AG04450 (cell line): ENCODE measurements at places on chromosomes 2 and 18. TPM values are rescaled to one million over a fixed set of nuclear protein-coding genes. Genes with fewer than 3 reads are reported as not detected.

The C2orf80 gene
- polyA plus RNA-seq = not detected in 2 replicates

The HTR2B gene
- polyA plus RNA-seq = 1.2 TPM in 2 replicates

The IDH1 gene
- 111 and 148 TPM in 2 replicates for polyA plus RNA-seq

The FAM237A gene
- not detected in 2 replicates for polyA plus RNA-seq

The HOXD3 gene
- not detected in 2 replicates for polyA plus RNA-seq

The PARD3B gene
- polyA plus RNA-seq = 8.5 and 9.2 TPM in 2 replicates

The LINC00305 gene
- polyA plus RNA-seq = not detected in 2 replicates

The CTLA4 gene
- not detected in 2 replicates for polyA plus RNA-seq

The C1QL2 gene
- not detected in 2 replicates for polyA plus RNA-seq

The ACMSD gene
- not detected in 2 replicates for polyA plus RNA-seq

The FBXO41 gene
- 2.5 and 2.7 TPM in 2 replicates for polyA plus RNA-seq

The TTC21B gene
- polyA plus RNA-seq = 11.1 and 12.1 TPM in 2 replicates

The FOXD4L1 gene
- polyA plus RNA-seq = 0.02 TPM in 1 of 2 replicates, not detected in the other

The VWA3B gene
- not detected in 2 replicates for polyA plus RNA-seq

The SKOR2 gene
- polyA plus RNA-seq = not detected in 2 replicates

The PTPN18 gene
- polyA plus RNA-seq = 10.1 and 11.6 TPM in 2 replicates

The GPR35 gene
- 0.05 and 0.06 TPM in 2 replicates for polyA plus RNA-seq

The CHN1 gene
- polyA plus RNA-seq = 207 and 258 TPM in 2 replicates

The CAVIN2 gene
- 22.0 and 26.1 TPM in 2 replicates for polyA plus RNA-seq

DNA sequence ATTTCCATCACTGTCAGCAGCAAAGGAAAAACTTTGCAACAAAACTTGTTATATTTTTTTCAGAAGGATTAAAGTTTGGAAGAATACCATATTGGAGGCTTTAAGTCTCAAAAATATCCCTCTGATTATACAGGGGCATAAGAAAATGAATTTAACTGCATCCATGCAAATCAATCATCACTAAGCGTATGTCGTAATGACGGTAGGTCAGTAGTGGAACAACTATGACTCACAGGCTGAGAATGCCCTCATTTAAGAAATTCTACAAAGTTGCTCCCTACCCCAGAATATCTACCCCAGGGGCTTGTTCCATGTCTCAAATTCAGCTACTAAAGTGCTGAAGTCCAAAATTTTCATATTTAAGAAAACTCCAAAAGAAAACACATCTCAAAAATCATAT is 12.5 kb upstream of the NAB1 start:
- no peak for DNase-seq

GRCh38 chr2:53508667-53509066 is 258.9 kb upstream of the CHAC2 start:
- DNase-seq = no peak

GRCh38 chr18:62282188-62282629 is 42.9 kb upstream of the TNFRSF11A start:
- peak; percentile 41 for DNase-seq

GRCh38 chr2:101879466-101879865 is 112.3 kb upstream of the IL1R2 start:
- no peak for DNase-seq

GRCh38 chr2:153477636-153478288 is 800 bp downstream of the RPRM start:
- DNase-seq = no peak

- no peak for DNase-seq
Measured at GRCh38 chr2:1784986-1785617, 40.8 kb upstream of the PXDN start.

GRCh38 chr18:70559446-70559845 is 270.6 kb downstream of the SOCS6 start:
- no peak for DNase-seq

- DNase-seq = no peak
Measured at GRCh38 chr2:241445426-241445825, 63.0 kb downstream of the STK25 start.

GRCh38 chr18:11909591-11910026 is 1.5 kb upstream of the MPPE1 start:
- DNase-seq = no peak

- no peak for DNase-seq
Measured at GRCh38 chr2:148209603-148210002, 188.7 kb downstream of the MBD5 start.

DNA sequence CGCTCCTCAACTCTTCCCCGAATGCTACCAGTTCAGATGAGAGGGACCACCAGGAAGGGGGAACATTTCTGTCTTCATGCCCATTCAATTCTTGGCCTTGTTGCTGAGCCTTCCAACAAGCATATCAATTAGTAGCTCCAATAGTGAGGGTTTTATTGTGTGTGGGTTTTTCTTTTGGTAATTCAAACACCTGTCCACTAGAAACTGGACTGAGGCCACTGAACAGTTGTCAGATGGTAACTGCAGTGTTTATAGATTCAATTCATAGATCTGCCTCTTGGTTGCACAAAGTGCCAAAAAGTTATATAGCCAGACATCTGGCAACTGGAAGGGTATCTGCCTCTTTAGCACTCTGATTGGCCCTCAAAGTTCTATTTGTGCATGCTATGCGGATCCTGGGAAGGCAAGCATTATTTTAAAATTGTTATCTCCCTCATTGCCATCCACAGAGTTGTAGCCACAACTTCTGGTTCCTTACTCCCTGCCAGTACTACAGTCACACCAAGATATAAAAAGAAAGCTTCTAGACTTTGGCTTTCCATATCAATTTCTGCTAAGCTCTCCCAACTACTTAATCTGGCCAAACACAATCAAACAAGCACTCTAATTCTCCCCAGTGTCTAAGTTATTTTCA is 83.3 kb upstream of the ZNF521 start:
- DNase-seq = no peak

- DNase-seq = no peak
Measured at GRCh38 chr18:8703092-8703709, 2.2 kb upstream of the MTCL1 start.

DNA sequence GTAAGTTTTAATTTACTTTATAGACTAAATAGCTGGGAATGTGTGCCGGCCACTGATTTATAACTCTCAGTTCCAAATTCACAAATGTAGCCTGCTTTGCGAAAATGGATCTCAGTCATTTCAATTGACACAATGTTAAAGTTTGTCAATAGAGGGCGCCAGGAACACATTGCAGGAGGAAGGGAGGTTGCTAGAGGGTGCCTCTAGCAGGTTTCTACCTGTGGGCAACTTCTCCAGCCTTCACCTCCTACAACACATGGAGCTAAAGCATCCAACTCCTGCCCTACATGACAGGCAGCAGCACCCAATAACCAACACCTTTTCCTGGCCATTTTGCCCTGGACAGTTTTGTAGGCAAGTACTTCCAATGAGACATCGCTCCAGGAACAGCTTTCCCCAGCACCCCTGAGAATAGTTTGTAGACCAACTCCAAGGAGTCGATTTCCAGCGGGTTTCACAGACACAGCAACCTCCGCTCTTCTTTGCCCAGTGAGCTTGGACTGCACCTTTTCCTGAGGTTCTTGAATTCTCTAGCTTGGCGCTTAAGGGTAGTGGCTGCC is 784.8 kb upstream of the CDH2 start:
- peak; percentile 1 for DNase-seq

DNA sequence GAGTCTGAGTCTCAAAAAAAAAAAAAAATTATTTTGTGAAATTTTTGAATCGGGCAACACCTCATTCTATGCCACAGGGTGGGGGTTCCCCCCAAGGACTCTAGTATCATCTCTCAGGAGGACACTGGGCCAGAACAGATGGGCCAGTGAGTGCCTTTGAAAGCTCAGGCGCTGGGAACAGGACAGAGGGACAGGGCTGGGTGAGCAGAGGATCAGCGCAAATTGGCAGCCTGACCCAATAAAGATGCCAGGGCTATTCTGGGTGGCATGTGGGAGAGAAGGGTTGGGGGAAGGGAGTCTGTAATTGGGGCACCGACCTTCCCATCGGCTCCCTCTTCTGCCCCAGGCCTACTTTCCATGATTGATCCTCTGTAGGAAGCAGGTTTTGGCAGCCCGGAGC is 44.0 kb downstream of the KIF3C start:
- no peak for DNase-seq

DNA sequence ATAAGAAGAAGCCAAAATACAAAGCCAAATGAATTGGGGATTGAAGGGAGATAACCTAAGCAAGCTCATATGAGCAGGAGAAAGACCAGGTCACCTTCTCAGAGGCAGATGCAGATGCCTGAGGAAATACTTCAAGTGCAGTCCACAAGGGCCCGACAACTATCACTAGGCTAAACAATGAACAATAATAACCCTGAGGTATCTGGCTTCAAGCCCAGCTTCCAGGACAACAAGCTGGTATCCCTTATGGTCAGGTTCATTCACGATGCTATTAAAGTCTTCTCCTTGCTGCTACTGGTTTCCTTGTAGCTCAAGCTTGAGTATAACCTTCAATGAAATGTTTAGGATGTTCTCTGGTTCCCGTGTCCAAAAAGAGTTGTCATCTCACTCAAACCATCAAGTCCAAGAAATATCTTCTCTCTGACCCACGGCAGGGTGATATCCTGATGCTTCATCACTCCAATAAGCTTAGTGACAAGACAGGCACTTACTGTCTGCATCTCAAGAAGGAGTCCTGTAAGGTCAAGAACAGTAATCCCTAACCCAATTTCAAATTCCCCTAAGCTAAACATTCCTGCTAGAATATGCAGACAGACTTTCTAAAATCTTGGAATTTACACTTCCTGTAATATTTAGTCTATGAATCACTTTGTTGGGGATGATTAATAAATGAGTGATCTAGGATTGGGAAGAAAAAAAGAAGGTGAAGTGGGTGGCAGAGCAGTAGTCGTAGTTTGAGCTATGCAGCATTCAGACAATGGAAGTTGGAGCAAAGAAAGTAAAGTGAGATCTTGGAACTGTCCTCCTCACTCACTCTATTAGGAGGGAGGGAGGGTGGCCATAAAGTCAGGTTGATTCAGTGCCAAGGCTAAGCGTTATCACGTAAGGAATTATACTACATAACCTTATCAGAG is 33.1 kb downstream of the CHN1 start:
- DNase-seq = peak; percentile 10

GRCh38 chr2:176001281-176001915 is 669 bp downstream of the LNPK start:
- DNase-seq = no peak

DNA sequence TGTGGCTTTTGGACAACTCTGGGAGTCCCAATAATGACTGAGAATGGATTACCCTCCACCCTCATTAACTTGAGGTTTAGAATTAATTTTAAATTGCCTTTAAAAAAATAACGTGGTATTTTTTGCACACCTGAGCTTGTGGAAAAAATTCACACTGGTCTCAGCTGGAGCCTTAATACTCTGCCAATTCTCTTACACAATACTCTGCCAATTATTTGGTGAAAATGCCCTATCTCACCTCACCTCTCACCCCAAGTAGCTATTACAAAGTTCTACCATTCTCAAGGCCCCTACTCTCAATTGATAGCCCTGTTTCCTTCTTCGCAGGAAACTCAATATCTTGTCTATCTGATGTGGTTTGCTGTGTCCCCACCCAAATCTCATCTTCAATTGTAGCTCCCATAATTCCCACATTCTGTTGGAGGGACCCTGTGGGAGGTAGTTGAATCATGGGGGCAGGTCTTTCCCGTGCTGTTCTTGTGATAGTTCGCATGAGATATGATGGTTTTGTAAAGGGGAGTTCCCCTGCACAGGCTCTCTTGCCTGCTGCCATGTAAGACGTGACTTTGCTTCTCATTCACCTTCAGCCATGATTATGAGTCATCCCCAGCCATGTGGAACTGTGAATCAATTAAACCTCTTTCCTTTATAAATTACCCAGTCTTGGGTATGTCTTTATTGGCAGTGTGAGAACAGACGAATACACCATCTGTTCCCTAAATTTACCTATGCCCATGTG is 27.4 kb upstream of the C2orf69 start:
- DNase-seq = no peak

- no peak for DNase-seq
Measured at GRCh38 chr2:70440621-70441020, 113.0 kb downstream of the TGFA start.

DNA sequence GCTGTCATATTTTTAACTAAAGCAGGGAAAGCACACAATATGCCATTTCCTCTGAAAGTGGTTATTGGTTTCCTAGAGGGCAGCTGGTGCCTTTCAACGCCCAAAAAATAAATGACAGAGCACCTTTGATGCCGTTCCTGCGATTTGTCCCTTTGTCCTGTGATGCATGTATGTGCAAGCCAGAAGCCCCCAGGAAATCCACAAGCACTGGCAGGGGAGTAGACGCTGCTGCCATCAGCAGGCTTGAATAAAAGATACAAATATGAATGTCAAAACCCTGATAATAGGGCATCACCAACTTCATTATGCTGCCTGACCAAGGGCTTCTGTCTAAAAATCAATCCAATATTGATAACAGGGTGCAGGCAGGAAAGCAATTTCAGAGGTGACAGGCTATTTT is 246.1 kb downstream of the FBXO15 start:
- no peak for DNase-seq

GRCh38 chr2:174327021-174327840 is 7.5 kb upstream of the SP9 start:
- no peak for DNase-seq

- no peak for DNase-seq
Measured at GRCh38 chr18:58396144-58396543, 232.7 kb downstream of the ALPK2 start.

DNA sequence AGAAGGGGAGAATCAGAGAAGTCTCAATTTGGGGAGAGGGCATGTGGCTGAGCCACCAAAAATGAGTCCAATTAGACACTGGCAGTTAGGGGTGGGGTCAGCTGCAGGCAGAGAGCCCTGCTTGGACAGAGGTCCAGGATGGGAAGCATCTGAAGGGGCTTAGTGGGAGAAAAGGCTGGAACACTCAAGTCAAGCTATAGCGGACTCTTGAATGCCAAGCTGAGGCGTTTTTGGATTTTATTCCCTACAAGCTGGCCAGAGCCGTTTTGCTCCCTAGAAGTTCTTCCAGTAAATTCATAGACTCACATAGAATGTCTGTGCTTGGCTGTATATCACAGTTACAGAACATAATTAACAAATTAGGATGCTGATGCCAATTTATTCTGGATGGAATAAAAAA is 172.8 kb downstream of the ACOXL start:
- no peak for DNase-seq

GRCh38 chr2:198102856-198103255 is 298.5 kb downstream of the PLCL1 start:
- DNase-seq = no peak

DNA sequence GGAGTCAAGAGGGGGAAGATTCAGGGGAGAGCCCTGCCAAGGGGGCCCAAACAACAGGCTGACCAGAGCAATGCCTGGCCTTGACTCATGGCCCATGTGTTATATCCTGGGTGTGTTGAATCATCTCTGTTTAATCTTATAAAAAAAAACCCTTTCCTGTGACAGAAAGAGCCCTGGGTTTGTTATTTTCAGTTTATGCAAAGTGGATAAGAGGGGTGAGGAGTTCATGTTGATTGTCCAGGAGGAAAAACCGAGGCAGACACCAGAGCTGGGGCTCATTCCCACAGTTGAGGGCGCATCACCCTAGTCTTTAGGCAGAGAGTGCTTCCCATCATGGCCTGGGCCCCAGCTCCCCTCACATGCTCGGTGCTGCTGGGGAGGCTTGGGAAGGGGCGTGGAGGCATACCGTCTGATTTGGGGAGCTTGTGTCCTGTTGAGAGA is 30.9 kb upstream of the IL37 start:
- DNase-seq = peak; percentile 23

DNA sequence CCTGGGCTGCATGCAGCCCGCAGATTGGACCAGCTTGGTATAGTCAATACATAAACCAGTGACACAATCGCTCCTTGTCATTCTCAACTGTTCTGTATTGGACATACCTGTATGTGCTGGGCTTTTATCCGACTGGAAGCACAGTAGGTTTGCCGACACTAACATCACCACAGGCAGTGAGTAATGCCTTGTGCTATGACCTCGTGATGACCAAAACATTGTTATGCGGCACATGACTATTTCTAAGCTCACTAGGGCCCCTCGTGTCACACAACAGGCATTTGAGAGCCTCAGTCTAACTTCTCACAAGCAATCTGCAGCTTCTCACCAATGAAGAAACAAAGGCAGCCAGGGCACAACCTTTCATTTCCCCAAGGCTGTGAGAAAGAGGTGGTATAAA is 320.8 kb downstream of the AFF3 start:
- peak; percentile 30 for DNase-seq
